ENCODE measurements at places on chromosomes 1 and 21.

GRCh38 chr1:160789051-160789701 lies 6.8 kb upstream of the LY9 start:
- no peak for DNase-seq

DNA sequence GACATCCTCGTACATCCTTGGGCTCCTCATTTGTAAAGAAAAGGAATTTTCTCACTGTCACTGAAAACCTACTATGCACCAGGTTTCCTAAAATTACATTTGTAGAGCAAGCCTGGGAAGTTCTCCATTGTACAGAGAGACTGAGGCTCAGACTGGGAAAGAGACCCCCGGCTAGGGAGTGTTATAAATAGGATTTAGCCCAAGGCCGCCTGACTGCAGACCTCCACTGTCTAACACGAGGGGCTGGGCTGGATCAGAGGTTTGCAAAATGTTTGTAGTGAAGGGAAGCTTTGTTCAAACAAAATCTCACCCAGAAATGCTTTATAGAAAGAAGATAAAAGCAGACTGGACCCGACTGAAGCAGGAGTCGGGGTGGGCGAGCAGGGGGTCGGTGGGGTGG lies 131.3 kb downstream of the ACTL8 start:
- no peak for DNase-seq

DNA sequence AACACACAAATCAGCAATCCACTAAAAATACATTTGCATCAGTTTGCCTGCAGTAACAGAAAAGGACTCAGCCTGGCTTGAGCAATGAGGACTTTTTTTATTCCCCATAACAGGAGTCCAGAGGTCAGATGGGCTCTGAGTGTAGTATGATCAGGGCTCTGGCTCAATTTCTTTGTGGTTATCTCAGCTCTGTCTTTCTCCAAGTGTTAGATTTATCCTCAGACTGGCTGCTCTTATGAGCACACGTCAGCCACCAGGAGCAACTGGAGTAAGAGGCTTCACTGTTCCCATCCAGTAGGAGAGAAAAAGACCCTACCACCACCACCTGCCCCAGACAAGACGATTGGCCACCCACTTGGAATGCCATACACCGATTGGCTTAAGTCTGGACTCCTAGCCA lies 36.2 kb upstream of the KLHDC7A start:
- no peak for DNase-seq

DNA sequence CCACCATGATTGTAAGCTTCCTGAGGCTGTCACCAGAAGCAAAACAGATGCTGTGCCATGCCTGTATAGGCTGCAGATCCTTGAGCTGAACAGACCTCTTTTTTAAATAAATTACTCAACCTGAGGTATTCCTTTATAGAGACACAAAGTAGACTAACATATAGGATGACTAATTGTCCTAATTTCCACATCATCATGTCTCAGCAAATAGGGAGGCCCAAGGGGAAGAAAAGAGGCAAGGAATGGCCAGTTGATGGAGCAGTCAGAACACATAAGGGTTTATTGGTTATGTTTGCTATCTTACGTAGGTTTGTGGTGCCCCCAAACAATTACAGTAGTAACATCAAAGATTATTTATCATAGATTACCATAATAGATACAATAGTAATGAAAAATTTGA lies 126.2 kb downstream of the RASAL2 start:
- peak; percentile 31 for DNase-seq
